ENCODE measurements at places on chromosomes 4 and X.

- H3K4me3 ChIP-seq, result no peak overlapping the region
- H3K27me3 ChIP-seq, result peaks cover 6% of the 10 kb centered on the region
- no peaks in the 10 kb centered on the region for H3K36me3 ChIP-seq
Observed at GRCh38 chr4:145230726-145231125, 50.3 kb upstream of the OTUD4 start.

- no peaks in the 10 kb centered on the region for H3K27me3 ChIP-seq
- no peaks in the 10 kb centered on the region for H3K36me3 ChIP-seq
- H3K4me3 ChIP-seq, result no peak overlapping the region
- H3K27ac ChIP-seq, result no peak overlapping the region
Observed at GRCh38 chrX:78029663-78030062, 60.2 kb upstream of the PGAM4 start.

DNA sequence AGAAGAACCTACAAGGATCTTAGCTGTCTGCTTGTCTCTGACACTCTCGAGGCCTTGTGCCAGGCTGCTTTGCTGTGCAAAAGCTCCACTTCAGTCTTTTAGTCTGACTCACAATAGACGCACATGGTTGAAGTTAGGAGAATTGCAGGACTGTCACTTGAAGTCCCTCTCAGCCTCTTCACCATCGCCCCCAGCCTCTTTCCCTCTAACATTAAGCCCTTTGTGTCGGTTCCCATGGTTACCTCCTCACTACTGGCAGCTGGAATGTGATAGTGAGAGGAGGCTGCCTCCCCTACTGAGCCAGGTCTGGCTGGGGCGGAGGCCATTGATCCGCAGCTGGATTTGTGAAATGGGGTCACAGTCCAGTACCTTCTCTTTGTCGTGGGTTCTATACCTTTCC is 201.8 kb downstream of the SOWAHB start:
- no peak overlapping the region for H3K27ac ChIP-seq
- DNase-seq, result no peak
- H3K36me3 ChIP-seq, result no peaks in the 10 kb centered on the region
- H3K4me3 ChIP-seq, result no peak overlapping the region
- peaks cover 1% of the 10 kb centered on the region for H3K4me1 ChIP-seq

DNA sequence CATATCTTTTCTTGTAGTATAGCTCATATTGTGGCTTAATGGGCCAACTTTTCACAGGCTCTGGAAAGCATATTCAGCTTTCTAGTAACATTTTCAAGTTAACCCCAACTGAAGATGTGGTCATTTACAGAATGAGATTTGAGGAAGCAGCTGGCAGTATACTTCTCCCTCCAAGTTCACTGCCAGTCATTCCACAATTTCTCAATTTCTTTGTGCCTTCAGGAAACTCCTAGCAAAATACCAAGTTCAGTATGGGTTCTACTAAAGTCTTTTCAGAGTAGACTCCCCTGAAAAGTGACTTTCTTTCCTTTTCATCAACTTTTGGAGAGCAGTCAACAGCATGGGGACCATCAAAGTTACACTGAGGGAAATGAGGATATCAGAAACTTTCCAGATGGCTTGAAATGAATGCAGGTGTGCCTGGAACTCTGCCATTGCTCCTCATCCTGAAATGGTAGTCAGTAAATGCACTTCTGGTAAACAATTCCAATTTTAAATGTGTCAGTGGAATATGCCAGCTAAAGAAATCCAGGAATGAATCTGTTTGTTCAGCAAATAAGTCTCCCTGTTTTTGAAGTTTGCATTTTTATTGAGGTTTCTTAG is 81.5 kb upstream of the TEX13D start:
- no peak for DNase-seq
- no peaks in the 10 kb centered on the region for H3K4me1 ChIP-seq
- H3K4me3 ChIP-seq, result no peak overlapping the region
- H3K36me3 ChIP-seq, result peaks cover 16% of the 10 kb centered on the region
- no peak overlapping the region for H3K27ac ChIP-seq

DNA sequence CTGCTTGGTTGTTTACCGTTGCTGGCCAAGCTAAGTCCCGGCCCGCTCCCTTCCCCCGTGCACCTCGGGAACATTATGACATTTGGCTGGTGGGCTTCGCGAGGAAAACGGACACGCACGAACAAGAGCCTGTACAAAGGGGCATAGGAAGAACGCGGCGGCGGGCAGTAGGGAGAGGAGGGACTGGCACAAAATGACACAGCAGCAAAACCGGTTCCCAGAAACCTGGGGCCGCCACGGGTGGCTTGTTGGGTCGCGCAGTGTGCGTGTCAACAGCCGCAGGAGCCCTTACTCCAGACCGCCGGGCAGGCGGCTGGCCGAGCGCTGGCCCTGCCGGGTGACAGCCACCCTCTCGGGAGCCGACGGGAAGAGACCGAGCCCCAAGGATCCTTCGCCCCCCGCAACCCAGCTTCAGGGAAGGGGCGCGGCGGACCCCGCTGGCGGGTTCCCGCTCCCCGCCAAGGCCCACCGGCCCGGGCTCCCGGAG is 1.6 kb upstream of the LIN54 start:
- H3K27me3 ChIP-seq, result no peaks in the 10 kb centered on the region
- no peak for DNase-seq
- H3K27ac ChIP-seq, result peak overlapping the region; percentile 93
- H3K4me1 ChIP-seq, result peaks cover 25% of the 10 kb centered on the region
- no peaks in the 10 kb centered on the region for H3K36me3 ChIP-seq
- H3K4me3 ChIP-seq, result peak overlapping the region; percentile 97

Measured in naive thymus-derived CD8-positive, alpha-beta T cell (primary cell).